ENCODE measurements at places on chromosomes 6 and 20. TPM values are rescaled to one million over a fixed set of nuclear protein-coding genes. Genes with fewer than 3 reads are reported as not detected.
A peak's percentile ranks its signal among the peaks of the same experiment; 100 is the strongest.

The RAET1G gene
- total RNA-seq = 0.41 TPM

The CNBD2 gene
- 4.4 TPM for total RNA-seq

The OGFRL1 gene
- total RNA-seq = 19.7 TPM

The CST5 gene
- not detected for total RNA-seq

The OLIG3 gene
- not detected for total RNA-seq

The TTK gene
- total RNA-seq = 1.0 TPM

The FAM83D gene
- 3.4 TPM for total RNA-seq

The TLDC2 gene
- total RNA-seq = 30.0 TPM

The TMEM200A gene
- 60.4 TPM for total RNA-seq

The DNAH8 gene
- 0.03 TPM for total RNA-seq

The GUCA1A gene
- not detected for total RNA-seq

DNA sequence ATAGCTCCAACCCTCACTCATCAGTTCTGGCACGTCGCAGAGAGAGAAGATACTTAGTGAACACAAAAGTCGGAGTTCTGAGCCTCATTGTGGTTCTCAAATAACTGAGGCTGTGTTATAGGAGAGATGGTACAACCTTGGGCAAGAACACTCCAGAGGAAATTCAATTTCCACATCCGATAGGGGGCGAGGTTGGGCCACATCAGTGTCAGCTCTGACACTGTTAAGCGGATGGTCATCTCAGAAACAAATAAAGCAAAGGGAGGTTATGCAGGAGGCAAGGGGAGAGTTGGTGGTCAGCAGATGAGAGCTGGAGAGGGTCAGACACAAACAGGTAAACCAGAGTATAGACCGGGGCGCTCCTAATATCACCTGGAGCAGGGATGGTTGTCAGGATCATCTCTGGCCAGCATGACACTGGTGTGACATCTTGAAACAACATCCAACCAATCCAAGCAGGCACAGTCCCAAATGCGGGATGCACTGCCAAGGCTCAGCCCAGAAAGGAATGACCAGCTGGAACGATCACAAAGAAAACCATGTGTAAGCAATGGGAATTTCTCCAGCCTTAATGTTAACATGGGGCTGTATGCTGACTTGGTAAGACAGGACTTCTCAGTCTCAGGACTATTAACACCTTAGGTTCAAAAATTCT is 331.8 kb downstream of the HACE1 start:
- DNase-seq = no peak

GRCh38 chr6:127833336-127833735 is 67.5 kb downstream of the THEMIS start:
- DNase-seq = no peak

DNA sequence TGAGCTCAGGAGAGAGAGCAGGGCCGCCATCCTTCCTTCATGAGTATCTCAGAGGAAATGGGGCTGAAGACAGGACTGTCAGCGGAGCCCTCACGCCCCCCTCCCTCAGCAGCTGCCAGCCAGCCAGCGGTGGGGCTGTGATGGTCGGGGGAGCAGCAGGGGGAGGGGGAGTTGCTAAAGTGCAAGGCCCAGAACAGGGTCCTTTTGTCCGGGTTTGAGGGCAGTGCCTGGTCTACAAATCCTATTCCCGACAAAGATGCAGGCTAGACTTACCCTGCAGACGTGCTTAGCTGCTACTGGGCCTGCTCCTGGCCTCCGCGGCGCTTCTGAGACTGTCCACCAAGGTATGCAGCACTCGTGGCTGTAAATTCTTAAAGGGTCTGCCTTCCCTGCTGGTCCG is 593.4 kb upstream of the CDH4 start:
- DNase-seq = no peak

- no peak for DNase-seq
Measured at GRCh38 chr6:117538615-117539014, 56.1 kb downstream of the DCBLD1 start.

DNA sequence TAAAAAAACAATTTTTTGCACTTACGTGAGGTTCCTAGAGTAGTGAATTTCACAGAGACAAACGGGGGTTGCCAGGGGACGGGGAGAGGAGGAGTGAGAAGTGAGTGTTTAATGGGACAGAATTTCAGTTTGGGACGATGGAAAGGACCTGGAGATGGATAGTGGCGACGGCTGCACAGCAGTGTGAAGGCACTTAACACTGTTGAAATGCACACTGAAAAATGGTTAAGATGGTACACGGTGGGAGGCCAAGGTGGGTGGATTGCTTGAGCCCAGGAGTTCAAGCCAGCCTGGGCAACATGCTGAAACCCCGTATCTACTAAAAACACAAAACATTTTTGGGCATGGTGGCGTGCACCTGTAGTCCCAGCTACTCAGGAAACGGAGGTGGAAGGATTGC is 31.4 kb downstream of the RPP40 start:
- DNase-seq = no peak

DNA sequence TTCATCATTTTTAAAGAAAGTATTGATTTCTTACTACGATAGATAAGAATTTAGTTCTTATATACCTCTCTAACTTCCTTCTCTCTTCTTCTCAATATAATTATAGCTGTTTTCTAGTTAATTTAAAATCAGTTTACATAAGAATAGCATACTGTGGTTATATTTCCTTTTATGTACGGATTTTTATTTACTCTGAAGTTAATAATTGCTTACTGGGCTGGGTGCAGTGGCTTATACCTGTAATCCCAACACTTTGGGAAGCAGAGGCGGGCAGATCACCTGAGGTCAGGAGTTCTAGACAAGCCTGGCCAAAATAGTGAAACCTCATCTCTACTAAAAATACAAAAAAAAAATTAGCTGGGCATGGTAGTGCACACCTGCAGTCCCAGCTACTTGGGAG is 9.7 kb downstream of the ACSS2 start:
- DNase-seq = no peak

- no peak for DNase-seq
Measured at GRCh38 chr20:63956664-63957003, 418 bp upstream of the UCKL1 start.

GRCh38 chr20:58635279-58635665 is 15.8 kb upstream of the STX16 start:
- DNase-seq = no peak

DNA sequence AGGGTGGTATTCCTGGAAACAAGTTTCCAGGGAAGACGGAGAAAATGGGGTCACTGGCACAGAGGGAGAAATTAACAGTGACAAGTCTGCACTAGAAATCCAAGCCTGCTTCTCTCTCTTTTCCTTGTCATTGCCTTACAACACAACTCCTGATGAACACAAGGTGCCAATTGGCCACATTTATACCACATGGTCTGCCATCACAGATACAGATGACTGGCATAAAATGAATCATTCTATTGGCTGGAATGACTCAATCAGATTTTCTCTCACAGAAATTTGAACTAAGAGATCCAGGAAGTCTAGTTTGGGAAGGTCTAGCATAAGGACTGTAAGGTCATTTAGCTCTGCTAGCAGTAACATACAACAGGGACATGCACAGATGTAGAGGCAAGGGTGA is 190.3 kb downstream of the LINC00237 start:
- DNase-seq = no peak

DNA sequence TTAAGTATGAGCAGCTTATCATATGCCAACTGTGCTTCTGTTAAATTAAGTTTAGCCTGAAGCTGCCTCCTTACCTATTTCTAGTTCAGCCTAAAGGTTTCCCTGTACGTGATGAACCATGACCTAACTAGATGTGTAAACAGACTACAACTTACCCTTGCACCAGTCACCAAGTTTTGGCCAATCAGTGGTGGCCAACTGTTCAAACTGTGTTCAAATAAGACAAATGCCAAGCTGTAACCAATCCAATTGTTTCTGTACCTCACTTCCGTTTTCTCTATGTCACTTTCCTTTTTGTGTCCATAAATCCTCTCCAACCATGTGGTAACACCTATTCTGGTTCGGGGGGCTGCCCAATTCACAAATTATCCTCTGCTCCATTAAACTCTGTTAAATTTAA is 6.0 kb upstream of the SLC2A10 start:
- DNase-seq = no peak

DNA sequence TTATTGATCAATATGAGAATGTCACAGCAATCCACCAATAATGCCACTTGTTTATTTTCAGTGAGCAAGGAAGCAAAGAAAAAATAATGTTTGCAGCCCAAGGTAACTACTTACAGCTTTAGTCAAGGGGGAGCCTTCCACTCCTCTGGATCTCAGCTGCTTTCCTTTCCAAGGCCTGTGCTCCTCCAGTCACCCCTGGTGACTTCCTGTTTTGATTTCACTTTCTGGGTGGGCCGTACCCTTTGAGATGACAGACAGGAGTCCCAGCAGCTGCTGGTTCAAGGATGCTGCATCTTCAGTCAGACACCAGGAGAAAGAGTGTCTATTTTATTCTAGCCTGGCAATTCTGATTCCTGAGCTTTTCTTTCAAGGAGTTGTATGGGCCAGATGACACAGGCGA is 5.6 kb upstream of the VNN2 start:
- peak; percentile 27 for DNase-seq

DNA sequence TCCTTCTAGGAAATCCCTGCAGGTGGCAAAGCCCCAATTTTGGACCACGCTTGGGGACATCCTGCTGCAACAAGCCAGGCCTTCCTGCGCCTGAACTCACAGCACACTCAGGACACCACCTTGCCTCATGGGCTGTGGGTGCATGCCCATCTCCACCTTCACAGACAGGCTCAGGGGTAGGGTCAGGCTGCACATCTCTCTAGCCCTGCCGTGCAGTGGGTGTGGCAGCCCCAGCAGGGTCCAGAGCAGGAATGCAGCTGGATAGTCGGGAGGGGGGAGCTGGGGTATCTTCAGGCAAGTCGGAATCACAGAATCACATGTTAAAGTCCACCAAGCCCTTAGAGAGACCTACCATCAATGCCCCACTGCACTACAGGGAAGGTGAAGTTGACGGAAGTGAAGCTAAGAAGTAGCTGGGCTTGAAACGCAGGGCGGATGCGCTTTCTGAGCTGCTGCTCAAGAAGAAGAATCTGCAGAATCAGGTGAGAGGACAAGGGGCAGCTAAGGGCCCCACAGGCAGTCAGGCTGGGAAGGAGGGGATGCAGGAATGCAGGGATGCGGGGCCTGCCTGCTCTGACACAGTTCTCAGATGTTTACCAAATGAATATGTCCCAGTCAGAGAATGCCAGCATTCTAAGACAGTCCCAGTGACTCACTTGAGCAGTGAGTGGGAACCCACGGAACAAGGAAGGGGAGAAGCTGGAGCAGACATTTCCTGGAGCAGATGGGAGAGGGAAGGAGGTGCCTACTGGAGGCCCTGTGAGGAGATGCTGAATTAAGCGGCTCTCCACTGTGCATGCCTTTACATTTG is 11.3 kb downstream of the SERPINB6 start:
- no peak for DNase-seq

DNA sequence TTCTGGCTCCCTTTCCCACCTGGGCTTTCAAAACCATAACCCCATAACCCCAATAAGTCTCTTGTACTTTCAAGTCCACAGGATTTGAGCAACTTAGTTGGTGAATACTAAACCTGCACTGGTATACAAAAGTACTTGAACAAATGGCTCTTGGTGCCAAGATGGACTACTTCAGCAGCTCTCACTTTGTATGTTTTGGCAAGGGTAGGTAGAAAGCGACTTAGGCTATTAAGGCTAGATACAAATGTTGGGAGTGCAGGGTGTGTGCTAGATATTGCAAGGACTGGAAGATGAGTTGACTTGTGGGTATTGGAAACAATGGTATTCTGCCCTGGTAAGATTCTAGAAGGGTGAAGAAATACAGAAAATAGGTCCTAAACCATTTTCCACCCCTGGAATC is 182.6 kb upstream of the MOCS1 start:
- DNase-seq = no peak

DNA sequence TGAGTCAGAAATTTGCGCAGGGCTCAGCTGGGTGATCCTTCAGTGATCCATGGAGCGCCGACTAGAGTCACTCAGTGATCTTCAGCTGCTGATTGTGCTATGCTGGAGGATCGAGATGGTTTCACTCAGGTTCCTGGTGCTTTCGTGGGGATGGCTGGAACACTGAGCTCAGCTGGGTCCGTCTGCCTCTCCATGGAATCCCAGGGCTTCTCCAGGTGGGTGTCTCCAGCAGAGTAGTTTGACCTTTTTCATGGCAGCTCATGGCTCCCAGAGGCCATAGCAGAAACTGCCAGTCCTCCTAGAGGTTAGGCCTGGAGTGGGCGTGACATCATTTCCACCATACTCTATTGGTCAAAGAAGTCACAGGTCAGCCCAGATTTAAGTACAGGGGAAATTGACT is 88.8 kb upstream of the SIRPA start:
- no peak for DNase-seq

- DNase-seq = no peak
Measured at GRCh38 chr6:68756454-68757375, 121.6 kb downstream of the ADGRB3 start.

DNA sequence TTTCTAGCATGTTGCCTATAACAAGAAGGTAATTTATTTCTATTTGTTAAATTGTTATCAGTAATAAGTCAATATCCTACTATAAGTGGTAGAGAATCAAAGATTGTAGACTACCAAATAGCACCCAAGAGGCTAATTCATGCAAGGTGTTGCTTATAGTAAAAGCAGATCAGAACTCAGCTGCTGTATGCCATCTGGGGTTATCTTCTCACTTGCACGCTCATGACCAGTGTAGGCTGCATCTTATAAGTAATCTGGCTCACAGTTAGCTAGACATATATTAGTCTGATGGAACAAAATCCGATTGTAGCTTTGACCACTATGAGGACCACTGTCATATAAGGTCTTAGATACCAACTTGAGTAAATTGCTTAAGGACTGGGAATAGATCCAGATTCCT is 17.0 kb downstream of the TOP1 start:
- DNase-seq = no peak

DNA sequence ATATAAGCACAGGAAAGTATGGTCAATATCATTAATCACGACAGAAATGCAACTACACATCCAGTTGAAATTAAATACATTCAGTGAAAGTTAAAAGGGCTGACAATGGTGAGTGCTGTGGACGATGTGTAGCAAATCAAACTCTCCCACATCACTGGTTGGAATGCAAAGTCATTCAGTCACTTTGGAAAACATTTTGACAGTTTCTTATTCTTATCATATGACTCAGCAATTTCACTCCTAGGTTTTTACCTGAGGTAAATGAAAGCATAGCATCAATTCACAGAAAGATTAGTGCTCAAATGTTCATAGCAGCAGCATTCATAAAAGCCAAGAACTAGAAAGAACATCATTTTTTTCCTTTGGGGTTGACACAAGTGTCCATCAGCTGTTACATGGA is 28.6 kb upstream of the SAMD5 start:
- no peak for DNase-seq

- no peak for DNase-seq
Measured at GRCh38 chr6:156900292-156900691, 123.1 kb downstream of the ARID1B start.

- DNase-seq = no peak
Measured at GRCh38 chr6:13915561-13916229, 9.1 kb upstream of the RNF182 start.

- DNase-seq = no peak
Measured at GRCh38 chr6:151641028-151641427, 147.2 kb downstream of the CCDC170 start.

GRCh38 chr6:166223079-166223478 is 55.4 kb upstream of the TBXT start:
- DNase-seq = no peak
